ENCODE measurements at places on chromosomes 6 and 20. TPM values are rescaled to one million over a fixed set of nuclear protein-coding genes. Genes with fewer than 3 reads are reported as not detected.

FAM8A1 gene
- total RNA-seq = 18.8 TPM

GMPR gene
- total RNA-seq = 9.7 TPM

CARMIL1 gene
- 26.2 TPM for total RNA-seq

SLPI gene
- total RNA-seq = 2.6 TPM

NKAPL gene
- total RNA-seq = 1.8 TPM

NRSN1 gene
- total RNA-seq = not detected

Data from smooth muscle cell of bladder (primary cell).